AG10803 (cell line): ENCODE measurements at places on chromosomes 6 and 20.
A peak's percentile ranks its signal among the peaks of the same experiment; 100 is the strongest.

DNA sequence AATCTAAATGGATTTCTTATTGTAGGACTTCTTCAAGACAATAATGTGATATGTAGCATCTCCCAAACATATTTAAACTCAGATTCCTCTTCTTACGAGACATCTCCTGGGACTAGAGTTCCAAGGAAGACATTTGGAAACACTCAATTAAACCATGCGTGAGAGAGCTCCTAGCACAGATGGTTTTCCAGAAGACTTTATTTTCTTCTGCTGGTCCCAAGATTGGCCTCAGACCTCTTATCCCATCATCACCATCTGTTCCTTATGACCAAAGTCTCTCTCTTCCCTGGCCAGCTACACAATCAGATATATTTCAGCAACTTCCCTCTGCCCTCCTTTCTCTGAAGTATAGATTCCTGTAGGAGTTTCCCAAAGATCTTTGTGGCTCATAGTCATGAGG, 93.2 kb upstream of the JARID2 start:
- peak; percentile 76 for DNase-seq

DNA sequence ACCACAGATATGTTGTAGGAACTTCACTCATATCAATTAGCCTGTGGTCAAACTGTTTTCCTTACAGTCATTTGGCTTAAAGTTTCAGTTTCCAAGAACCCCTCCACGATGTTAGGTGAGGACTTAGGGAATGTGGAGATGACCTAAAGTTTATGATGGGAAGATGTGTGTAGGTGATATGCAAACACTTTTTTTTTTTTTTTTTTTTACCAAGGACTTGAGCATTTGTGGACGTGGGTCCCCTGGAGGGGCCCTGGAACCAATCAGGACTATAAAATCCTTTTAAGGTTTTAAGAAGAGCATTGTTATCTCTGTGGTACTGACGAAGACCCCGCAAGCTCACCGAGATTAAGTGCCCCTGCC, 478 bp upstream of the MTHFD1L start:
- DNase-seq, result no peak

- DNase-seq, result peak; percentile 70
Observed at GRCh38 chr6:32244946-32245398, 21.1 kb upstream of the NOTCH4 start.

GRCh38 chr6:70616728-70617260, 50.1 kb downstream of the SDHAF4 start:
- DNase-seq, result no peak
